ENCODE measurements at places on chromosomes 13 and 19. TPM values are rescaled to one million over a fixed set of nuclear protein-coding genes. Genes with fewer than 3 reads are reported as not detected.

Gene SLAIN1
- 10.6 TPM for total RNA-seq

Gene TEKTIP1
- not detected for total RNA-seq

Gene GFY
- total RNA-seq = not detected

Gene QPCTL
- total RNA-seq = 8.3 TPM

Gene SUCLA2
- total RNA-seq = 54.9 TPM

Gene MBD3L3
- not detected for total RNA-seq

Gene OR7D2
- under 0.01 TPM for total RNA-seq

Gene ARRDC5
- not detected for total RNA-seq

Gene OR10H5
- total RNA-seq = not detected

Gene ATP4A
- total RNA-seq = not detected

All from dermis blood vessel endothelial cell (primary cell).